GM06990 (cell line): ENCODE measurements at places on chromosomes 12 and 14.

- no peak for DNase-seq
These were observed 54.7 kb downstream of the VRK1 start for GRCh38 chr14:96851694-96852381.

DNA sequence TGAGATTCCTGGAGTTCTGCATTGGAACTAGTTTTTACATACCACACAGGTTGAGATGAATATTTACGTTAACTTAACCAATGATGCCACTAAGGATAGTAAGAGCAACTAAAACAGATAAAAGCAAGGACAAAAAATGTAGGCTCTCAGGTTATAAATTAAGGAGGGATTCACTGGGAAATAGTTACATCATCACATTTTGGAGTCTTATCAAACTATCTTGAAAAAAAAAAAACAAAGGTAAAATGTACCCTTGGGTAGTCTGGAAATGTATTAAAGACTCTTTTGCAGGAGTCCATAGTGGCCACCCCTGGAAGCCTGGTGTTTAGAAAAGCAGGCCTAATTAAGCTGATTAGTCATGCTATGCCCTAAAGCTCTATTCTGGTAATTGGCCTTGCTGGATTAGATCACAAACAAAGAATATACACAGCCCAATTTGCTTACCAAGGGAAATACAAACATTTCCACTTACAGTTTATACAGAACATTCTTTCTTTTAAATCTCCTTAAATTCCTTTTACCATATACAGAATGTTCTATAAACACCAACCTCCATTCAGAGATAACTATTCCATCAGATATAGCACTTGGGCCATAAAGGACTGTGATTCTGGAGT lies 39.3 kb downstream of the SLC25A47 start:
- DNase-seq = no peak

DNA sequence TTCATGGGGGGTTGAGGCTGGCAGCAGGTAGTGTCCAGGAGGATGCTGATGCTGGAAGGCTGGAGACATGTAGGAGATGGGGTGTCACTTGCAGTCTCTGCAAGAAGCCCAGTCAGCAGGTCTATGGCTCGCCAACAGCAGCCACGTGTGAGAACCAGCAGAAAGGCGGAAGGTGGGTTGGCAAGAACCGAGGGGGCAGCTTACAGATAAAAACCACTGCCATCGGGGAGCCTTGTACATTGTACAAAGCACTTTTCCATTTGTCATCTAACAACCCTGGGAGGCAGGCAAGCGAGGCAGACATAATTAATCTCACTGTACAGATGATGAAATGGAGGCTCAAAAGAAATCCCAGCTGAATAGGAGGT lies 167.2 kb downstream of the KCNA5 start:
- DNase-seq = no peak

GRCh38 chr12:93139028-93139665 lies 210.1 kb upstream of the EEA1 start:
- DNase-seq = peak; percentile 52

DNA sequence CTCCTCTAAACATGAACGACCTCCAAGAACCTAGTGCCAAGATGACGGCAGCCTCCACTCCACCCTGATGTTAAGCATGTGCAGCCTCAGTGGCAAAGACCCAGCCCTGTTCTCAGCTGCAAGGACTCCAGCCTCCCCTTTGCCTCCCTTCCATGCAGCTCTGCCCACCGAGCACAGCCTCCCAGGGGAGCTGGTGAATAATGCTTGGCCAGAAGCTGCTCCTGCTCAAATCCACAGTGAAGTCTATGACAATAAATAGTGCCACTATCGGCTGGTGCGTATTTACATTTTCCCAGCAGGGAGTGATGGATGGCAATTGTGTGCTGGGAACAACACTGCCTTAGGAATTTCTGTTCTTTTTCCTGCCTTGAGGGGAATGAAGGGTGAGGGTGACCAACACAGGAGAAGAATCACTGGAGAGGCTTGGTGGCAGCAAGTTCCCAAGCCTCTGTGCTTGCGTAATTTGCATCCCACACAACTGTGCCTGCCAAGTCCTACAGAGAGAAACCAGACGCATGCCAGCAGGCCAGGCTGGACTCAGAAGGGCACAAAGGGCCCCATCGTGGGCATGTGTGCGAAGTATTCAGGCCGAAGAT lies 29.9 kb upstream of the TC2N start:
- DNase-seq = no peak

DNA sequence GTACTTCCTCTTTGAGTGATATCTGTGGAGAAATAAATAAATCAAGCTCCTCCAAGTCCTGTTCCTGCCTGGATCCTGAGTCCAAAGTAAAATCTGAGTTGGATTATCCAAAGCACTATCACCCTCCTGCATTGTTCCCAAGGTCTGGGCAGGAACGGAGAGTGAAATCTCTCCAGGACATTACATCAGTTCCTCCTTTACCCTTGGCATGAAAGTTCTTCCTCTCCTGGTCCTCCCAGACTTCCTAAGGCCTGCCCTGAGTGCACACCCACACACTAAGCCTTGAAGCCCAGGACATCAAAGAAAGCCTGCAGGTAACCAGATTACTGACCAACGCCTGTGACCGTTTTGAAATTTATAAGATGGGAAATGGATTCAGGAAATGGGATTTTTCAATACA lies 206.8 kb upstream of the BCL2L14 start:
- no peak for DNase-seq

DNA sequence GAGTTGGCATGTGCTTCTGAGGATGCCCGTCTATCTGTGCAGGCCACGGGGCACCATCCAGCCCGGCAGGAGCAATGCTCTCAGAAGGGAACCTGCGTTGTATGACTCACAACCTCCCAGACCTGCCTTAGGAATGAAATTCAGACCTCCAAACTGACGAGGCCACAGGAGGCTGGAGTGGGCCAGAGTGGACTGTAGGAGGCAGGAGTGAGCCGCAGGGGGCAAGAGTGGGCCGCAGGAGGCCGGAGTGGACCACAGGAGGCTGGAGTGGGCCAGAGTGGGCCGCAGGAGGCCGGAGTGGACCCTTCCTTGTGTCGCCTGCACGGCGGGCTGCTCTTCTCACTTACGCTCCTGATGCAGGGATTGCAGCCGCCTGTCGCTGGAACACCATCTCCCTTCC lies 11.1 kb upstream of the FBRSL1 start:
- DNase-seq = no peak

GRCh38 chr14:41805633-41806032 lies 199.0 kb downstream of the LRFN5 start:
- no peak for DNase-seq

DNA sequence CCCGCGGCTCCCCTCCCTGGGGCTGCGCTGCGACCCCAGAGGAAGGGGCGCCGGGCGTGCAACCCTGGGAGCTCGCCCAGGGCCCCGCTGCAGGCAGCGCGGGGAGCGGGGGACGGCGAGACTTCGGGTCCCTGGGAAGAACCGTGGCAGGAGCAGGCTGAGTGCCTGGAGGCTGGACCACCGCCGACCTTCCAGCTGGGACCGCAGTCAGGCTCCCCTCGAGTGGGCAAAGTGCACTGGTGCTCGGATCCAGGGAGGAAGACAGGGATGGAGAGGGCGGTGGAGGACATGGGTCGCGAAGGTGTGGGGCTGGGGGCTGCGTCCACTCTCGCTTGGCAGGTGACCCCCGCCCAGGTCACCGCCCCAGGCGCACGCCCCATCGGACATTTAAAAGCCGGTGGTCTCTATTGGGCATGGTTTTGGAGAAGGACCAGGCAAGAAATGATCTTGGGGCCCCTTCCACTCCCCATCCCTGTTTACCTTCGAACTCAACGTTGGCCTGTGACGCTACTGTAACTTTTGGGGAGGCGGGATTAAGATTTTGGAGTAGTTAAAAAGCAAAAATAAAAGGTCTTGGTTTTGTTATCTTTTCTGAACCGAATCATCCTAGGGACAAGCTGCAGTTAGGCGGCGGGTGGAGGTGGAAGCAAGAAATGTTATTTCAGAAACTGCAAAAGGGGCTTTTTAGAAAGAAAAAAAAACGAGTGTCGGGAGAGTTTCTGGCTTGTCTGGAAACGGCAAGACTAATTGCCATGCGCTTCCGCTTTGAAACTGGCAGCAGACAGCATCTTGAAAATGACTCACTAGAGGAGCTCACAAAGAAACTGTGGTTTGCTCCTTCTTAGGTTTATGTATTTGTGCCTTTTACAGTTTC lies 1.0 kb downstream of the ELK3 start:
- DNase-seq = peak; percentile 57

- DNase-seq = peak; percentile 37
These were observed 644.7 kb downstream of the VRK1 start for GRCh38 chr14:97441740-97442362.

DNA sequence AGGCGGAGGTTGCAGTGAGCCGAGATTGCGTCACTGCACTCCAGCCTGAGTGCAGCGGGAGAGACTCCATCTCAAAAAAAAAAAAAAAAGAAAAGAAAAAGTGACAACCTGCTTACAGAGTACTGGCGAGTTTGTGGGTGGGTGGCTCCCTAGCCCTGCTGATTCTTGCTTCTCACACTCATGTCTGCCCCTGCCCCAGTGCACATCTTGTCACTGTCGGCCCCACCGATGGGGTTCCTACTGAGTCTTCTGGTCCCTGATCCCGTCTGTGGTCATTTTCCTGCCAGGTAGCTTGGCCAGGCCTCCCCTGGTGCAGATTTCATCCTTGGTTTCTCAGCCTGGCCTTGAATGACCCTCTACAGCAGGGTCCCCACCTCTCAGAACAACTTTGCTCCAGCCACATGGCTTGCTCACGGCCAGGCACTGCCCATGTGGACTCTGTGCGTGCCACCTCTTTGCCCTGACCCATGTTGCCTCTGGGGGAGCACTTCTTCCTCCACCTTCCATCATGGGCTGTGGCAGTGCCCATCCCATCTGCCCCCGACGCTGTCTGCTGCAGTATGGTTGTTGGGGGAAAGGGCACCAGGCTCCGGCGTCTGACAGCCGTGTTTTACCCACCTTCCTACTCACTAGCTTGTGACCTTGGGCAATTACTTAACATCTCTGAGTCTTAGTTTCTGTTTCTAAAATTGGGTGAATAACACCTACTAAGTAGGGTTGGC lies 2.1 kb upstream of the PTPN6 start:
- DNase-seq = no peak

DNA sequence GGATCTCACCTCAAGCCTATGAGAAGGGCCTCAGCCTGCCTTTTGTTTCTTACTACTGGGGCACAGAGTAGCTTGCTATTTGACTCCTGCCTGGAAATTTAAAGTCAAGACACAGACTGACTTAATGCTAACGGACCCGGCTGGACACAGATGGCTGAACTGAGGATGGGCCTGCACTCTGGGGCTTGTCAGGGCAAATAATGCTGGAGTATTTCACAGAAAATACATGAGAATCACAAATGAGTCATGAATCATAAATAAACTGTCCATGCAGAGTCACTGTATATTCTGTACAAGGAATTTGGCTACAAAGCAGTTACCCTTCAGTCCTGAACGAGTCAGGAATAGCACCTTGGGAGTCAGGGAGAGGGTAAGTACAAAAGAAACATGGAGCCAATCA lies 683.2 kb upstream of the FOXG1 start:
- no peak for DNase-seq

DNA sequence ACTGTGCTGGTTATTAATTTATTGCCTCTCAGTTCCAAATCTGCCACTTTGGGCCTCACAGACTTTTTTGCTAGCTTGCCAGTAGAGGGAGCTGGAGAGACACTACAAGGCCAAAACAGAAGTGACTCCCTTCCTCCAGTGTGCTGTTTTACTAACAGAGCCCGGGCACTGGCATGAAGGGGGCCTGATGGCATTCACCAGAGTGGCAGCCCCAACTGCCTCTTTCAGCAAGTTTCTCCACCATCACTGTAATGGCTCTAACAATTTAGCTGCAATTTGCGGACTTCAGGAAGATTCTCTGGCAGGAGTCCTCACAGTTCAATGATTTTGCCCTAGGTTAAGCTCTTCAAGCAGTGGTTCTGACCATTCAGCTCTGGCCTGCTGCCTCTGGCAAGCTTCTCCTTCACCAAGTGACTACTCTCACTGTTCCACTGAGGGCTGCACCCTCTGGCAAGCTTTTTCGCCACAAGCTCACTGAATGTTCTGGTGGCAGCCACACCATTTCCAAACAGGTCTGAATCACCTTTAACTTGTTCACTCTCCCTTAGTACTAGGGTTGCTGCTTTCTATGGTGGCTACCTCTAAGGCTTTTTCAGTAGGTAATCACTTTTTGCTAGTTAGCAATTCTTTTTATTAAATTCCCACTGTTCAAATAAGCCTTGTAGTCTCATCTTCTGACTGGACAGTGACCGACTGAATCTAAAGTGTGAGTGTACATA lies 104.9 kb downstream of the ZC3H14 start:
- DNase-seq = peak; percentile 55

DNA sequence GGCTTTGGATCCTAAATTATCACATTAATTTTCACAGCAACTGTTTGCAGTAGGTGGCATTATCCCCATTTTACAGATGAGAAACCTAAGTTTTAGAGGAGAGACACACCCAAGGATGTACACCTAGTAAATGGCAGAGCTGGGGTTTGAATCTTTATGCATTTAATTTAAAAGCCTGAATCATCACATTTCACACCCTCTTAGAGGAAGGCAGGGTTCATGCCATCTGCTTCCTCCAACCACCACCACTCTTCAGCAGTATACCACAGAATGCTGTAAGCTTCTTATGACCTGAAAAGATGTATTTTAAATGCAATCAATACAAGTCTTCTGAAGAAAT lies 90.3 kb downstream of the CRADD start:
- DNase-seq = no peak

GRCh38 chr12:77667101-77667500 lies 163.6 kb upstream of the NAV3 start:
- no peak for DNase-seq

GRCh38 chr14:24960816-24961215 lies 89.1 kb downstream of the STXBP6 start:
- no peak for DNase-seq

DNA sequence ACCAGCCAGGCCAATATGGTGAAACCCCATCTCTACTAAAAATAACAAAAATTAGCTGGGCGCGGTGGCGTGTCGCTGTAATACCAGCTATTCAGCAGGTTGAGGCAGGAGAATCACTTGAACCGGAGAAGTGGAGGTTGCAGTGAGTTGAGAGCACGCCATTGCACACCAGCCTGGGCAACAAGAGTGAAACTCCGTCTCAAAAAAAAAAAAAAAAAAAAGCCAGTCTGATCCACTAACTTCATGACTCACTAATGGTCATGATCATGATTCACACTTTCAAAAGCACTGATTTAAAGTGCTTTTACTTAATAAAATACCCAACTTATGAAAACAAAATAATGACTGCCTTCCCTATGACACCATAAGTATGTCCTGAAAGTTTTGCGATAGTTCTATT lies 38.4 kb upstream of the CPM start:
- DNase-seq = no peak

DNA sequence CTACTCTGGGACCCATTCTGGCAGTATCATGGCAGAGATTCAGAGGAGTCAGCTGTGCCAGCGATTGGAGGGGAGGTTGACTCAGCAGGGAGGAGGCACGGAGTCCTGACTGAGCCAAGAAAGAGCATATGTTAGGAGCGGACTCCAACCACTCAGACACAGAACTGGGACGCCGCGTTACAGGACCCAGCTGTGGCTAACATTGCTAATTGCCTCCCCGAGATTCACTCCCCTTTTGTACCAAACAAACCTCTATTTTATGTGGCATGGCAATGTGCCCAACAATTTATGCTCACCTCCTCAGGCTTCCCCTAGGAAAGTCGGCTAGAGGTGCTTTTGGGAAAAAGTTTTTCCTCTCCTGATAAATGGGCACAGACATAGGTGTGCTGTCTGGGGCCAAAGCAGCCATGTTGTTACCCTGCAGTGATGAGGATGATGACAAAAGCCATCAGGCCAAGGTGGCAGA lies 15.2 kb upstream of the CLIP1 start:
- DNase-seq = no peak
